CD8-positive, alpha-beta memory T cell (primary cell): ENCODE measurements at places on chromosomes 3 and 15. TPM values are rescaled to one million over a fixed set of nuclear protein-coding genes. Genes with fewer than 3 reads are reported as not detected.

- DNase-seq, result no peak
Observed at GRCh38 chr3:45311953-45312801, 76.2 kb upstream of the LARS2 start.

DNA sequence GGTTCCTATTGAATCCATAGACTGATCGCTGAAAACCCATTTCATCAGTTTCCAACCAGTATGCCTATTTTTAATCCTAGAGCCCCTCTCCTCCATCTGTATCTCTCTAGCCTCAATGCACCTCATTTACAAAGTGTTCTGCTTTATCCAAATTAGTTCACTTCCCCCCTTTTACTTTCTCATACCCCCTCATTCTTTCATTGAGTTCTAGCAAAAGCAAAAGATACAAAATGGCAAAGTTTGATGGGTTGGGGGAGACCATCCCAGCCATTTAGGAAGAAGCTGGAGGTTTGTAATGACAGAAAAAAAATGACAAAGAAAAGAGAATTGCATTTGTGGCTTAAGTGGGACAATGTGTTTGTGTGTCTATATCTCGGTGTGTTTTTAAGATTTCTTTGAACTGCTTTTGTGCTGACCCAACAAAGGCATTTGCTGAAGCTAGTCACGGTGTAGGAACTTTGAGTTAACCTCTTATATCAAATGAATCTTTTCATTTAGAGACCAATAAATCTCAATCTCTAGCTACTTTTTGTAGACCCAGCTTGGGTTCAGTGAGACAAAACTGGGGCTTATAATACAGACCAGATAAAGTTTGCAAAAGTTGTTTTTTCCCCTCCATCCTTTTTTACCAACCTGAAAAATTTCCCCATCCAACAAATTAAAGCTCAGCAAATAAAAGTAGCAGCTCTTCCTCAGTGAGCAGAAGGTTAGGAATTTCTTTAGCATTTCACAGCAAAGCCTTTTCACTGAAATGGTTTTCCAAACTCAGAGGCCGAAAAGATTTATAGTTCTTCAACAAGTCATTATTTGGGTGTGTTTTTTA, 18.7 kb downstream of the NR2F2 start:
- DNase-seq, result no peak

DNA sequence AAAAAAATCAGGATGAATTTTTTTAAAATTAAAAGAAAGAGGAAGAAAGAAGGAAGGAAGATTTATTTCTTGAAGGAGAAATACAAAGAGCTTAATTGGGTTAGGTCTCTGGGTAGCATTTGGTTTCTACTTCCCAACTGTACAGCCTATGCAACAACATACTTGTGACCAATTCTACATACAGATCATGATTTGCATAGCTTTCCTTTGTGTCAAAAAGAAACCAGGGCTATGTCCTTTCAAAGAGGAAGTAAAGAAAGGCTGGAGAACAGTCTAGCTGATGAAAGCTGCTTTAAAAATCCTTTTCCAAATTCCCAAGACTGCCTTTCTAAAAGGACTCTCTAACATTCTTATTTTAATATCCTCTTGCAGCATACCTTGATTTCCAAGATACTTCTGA, 6.1 kb upstream of the HGD start:
- no peak for DNase-seq

DNA sequence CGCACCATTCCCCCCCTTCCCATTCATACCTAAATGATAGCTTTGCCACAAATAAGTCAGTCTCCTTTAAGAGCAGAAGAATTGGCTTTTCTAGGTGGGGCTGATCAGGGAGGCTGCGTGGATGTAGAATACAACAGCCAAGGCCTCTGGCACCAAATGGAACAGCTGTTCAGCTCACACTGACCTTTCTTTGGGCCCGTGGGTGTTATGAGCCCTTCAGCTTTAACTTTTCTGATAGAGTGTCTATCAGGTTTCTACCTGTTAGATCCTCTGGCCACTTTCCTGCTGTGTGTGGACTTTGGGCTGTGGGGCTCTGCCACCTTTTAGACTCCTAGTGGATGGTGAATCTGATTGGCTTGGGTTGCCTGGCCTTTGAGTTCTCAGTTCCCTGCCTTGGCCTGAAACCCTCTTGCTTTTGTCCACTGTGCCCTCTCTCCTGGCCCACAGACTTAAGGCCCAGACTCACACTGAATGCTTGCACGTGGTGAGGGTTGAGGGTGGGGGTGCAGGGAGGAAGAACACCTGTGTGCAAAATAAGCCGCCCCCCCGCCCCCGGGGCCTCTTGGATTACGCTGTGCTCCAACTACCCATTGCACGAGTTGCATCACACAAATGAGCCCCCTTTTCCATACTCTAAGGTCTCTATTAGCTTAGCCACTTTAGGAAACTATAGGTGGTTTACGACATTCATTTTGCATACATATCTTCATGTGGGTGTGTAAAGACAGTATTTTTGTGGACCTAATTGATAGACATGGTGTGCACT, 1.3 kb upstream of the RFX7 start:
- DNase-seq, result no peak

DNA sequence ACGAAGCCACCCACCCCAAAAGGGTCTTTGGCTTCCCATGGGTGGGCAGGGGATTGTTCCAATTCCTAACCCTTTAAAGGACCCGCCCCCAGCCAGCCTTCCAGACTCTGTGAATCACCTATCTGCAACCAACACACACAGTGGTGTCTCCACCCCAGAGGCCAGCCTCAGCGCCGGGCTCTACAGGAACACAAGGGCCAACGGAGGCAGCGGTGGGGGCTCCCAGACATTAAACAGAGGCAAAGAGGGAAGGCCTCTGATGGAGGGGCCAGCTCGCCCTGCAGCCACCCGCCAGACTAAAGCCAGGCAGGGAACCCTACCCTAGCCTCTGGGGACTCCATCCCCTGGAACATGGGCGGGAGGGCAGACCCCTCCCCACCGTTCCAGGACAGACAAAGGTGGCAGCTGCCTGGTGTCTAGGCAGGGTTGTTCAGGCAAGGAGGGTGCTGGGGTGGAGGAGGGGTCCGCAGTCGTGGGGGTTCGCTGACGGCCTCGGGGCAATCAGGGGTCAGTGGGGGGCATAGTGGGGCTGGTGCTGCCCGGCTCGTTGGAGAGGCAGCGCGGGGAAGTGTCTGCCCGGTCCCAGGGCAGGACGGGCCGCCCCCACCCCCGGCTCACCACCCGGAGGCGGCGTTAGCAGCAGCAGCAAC, 448 bp downstream of the SHISA5 start:
- DNase-seq, result no peak

GRCh38 chr3:155001289-155002010, 78.7 kb upstream of the MME start:
- no peak for DNase-seq

- no peak for DNase-seq
Observed at GRCh38 chr3:63951492-63952247, 39.5 kb upstream of the SCAANT1 start.

TRPM1 gene
- total RNA-seq, result not detected
